Pulmonary artery endothelial cell (primary cell): ENCODE measurements at places on chromosomes 2 and 18. TPM values are rescaled to one million over a fixed set of nuclear protein-coding genes. Genes with fewer than 3 reads are reported as not detected.

- DNase-seq: no peak
Measured at GRCh38 chr2:148592791-148593190, 51.8 kb upstream of the EPC2 start.

- DNase-seq: no peak
Measured at GRCh38 chr18:70414315-70414900, 125.6 kb downstream of the SOCS6 start.

GRCh38 chr2:153432381-153432780 is 46.2 kb downstream of the RPRM start:
- DNase-seq: no peak

GRCh38 chr2:36812196-36812595 is 115.7 kb downstream of the VIT start:
- DNase-seq: no peak

DNA sequence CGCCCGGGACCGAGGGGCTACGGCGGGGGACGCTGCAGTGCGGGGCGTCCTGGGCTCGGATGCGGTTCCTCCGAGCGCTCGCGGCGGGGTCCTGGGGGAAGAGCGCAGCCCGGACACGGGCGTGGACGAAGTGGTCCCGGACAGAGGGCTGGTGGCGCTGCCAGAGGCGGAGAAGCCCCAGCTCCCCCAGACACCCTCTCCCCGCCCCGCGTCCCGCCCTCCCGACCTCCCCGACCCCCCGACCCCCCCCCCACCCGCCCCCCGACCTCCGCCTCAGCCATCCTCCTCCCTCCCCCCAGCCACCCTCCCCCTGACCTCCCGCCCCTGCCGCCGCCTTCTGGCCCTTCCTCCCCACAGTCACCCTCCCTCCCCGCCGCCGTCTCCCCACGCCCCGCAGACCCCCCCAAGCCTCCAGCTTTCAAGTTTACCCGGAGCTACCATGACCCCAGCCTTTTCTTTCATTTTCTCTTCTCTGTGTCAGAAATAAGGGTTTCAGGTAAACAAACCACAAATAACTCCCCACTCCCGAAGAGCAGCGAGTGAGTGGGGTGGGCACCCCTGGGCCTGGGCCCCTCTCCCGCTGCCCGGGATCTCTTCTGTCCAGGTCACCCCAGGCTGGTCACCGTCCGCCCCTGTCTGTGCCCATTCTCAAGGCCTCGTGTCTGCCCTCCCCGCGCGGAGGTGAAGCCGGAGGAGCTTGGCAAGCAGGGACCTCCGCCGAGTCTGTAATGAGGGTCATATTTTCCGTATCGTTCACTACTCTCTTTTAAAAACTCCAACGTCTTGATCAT is 5.1 kb downstream of the NFATC1 start:
- no peak for DNase-seq

DNA sequence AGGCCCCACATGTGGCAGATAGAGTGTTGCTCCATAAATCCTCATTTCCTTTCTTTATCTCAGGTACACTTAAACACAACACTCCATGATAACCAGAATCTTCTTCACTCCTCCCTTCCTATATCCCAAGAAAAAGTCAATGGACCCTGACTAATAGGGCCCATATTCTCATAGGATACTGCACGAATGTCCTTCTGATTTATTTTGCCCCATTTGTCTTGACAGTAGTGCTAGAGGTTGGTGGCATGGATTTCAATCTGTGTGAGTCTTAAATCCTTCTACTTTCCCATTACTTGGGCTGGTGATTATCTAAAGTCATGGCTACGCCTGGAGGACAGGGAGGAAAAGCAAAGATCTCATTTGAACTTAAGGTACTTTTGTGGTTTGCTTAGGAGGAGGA is 156.0 kb downstream of the ACOXL start:
- DNase-seq: no peak

DNA sequence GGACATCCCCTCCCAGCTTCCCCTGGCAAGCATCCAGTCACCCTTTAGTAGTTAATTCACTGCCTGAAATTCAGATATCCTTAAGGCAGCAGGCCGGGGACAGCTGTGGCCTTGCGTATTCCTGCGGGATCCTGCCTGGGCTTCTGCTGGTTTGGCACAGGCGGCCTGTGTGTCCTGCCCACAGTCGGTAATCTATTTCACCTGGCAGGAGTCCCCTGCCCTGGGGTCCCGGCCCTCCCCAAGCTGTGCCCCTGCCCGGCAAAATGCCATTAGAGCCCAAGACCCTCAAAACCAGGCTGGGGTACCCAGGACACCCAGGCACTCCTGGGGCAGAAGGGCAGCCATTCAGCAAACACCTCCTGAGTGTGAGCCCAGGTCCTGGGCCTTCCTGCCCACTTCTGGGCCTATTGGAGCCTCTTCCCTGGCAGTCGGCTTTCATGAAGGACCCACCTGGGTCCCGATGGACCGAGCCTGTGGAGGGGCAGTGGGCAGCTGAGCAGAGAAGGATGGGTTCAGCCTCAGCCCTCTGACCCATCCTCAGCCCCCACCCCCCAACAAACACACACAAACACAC is 11.6 kb downstream of the CROCC2 start:
- no peak for DNase-seq

The RGPD8 gene
- 7.5 and 12.6 TPM in 2 replicates for total RNA-seq

The REEP1 gene
- total RNA-seq: 0.25 and 0.26 TPM in 2 replicates

The COMMD1 gene
- 41.4 and 42.3 TPM in 2 replicates for total RNA-seq

The TRIM54 gene
- total RNA-seq: not detected in 2 replicates

The STPG4 gene
- 0.11 TPM in 1 of 2 replicates, not detected in the other for total RNA-seq

The SH3BP4 gene
- 47.7 and 56.5 TPM in 2 replicates for total RNA-seq

The GAL3ST2 gene
- total RNA-seq: not detected in 2 replicates
